ENCODE measurements at places on chromosomes 3 and 15.

DNA sequence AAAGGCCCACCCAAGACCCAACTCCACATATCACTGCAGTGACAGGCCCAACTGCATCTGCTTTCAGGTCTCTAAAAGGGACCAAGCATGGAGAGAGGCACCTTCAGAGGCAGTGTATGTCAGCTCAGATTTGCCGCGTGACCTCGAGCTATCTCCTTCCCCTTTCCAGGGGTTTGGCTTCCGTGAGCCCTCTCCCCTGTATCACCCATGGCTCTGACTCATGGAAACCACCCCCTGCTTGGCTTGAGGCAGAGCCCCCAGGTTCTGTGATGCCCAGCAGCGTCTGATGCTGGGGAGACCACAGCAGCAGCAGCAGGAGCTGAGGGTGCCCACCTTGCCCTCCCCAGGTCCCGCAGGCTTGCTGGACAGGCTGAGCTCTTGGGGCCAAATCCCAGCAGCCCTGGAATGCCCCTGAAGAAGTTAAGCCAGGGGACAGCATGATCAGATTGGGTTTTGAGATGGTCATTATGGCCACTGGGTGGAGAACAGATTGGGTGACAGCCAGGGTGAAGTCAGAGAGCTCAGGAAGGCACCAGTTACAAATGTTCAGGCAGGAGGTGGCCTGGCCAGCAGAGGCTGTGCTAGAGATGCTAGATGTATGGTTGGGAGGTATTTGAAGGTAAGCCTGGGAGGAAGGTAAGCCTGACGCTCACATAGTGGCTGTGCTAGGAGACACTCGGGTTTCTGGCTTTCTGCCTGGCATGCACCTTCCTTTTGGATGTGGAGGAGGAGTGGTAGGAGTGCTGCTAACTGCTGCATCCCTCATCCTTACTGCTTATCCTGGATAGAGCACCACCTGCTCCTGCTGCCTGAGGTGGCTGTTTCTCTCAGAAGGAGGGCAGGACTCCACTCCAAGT, 42.9 kb downstream of the FGD5 start:
- no peak for DNase-seq

DNA sequence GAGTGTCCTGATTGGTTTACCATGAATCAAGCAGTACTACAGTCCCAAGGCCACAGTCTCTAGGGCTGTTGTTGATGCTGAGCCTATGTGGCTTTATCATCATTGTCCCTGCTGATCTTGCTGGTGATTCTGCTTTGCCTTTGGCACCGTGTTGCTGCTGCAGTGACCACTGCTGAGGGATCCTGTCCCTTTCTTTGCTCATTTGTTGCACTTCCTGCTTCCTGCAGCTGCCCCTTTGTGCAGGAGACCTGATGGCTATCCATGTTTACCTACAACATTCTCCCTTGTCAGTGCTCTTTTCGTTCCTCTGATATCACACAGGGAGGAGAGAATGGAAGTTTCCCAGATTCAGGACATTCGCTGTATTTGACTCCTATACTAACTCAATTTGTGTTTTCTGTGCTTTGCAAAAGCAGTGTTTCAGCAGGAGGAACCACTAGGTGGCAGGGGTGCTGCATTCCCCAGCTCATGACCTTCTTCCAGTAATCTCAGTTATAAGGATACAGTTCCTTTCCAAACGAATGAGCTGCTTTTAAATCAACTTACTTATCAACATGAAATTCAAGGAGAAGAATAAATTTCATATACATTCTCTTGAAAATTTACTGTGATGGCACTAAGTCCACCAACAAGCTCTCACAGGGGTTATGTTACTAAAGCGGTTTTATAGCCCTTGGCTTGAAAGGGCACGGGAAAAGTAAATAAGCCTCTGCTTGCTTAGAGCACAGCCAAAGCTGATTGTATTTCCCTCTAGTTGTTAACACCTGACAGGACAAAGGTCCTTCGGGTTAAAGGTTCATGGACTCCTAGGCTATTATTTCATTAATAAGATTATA, 9.7 kb upstream of the THUMPD3 start:
- DNase-seq, result peak; percentile 61

- DNase-seq, result no peak
Measured at GRCh38 chr15:75233504-75234190, 24.5 kb upstream of the GOLGA6C start.

GRCh38 chr3:107516475-107516874, 6.3 kb upstream of the BBX start:
- DNase-seq, result no peak
